Left forelimb (tissue), 1 donor: ENCODE measurements at places on chromosomes 5 and 9.
A peak's percentile ranks its signal among the peaks of the same experiment; 100 is the strongest.

- no peak for DNase-seq
Measured at GRCh38 chr9:88783711-88784083, 207.6 kb upstream of the S1PR3 start.

DNA sequence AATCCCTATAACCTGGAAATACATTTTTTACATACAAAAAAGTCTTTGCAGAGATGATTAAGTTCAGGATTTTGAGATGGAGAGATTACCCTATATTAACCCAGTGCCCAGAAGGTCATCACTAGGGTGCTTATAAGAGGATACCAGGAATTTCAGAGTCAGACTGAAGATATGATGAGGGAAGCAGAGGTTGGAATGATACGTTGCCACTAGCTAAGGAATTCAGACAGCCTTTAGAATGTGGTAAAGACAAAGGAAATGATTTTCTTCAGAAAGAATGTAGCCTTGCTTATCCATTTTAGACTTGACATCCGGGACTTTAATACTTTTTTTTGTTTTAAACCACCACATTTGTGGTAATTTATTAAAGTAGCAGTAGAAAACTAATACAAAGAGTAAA lies 2176.8 kb upstream of the C9orf72 start:
- no peak for DNase-seq

DNA sequence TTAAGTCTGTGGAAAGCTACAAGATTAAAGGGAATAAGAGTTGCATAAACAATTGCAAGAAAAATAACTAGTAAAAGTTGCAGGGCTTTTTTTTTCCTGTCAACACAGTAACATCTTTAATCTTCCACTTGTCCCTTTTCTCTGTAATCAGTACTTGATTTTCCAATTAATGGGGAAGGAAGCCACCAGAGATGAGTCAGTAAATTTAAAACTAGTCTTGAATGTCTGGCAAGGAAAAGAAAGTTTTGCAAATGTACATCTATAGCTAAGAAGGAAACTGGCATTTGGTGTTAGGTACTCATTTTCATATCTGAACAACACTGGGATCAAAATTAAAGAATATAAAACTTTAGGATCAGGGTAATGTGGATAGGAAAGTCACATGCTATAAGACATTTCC lies 17.1 kb downstream of the DAP start:
- DNase-seq: no peak

DNA sequence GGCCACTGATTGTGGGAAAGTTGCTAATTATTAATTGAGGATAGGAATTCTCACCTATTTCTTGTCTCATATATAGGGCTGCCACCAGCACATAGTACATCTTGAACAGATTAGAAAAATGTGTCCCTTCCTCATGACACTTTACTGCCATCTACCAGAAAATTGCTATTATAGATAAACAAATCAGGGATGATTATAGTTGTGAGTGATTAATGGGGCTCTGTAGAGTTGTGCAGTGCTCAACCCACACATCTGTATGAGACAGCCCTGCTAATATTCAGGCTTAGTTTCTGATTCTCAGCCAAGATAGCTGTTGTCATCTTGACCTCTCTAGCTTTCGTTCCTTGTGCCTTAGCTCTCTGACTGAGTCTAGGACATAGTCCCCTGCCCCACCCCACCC lies 373.3 kb downstream of the TLE4 start:
- no peak for DNase-seq

GRCh38 chr5:1214936-1215220 lies 10.3 kb upstream of the SLC6A18 start:
- DNase-seq: no peak

DNA sequence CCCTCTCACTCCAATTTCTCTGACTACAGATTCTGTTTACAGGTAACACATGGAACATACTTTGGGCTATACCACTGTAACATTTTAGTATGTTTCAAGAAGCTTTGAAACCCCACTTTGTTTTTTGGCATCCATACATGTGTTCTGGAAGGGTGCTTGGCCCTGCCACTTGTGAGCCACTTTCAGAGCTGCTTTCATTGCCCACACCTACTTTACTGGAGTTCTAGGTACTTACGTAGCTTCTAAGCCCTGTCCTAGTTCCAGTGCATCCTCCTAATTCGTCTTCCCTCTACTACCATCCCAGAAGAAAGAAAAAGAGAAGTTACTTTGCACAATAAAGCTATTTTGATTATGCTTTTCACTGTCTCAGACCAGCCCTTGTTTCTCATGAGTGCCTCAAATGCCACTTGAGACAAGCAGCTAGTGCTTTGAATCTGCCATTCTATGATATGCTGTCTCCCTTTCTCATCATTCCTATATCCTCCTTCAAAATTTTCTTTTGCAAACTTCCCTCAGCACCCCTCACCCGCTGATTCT lies 26.5 kb upstream of the C5orf47 start:
- no peak for DNase-seq

GRCh38 chr9:95273369-95274022 lies 44.0 kb downstream of the FANCC start:
- DNase-seq: no peak

- DNase-seq: peak; percentile 23
Measured at GRCh38 chr9:98491828-98492227, 216.9 kb downstream of the GABBR2 start.

DNA sequence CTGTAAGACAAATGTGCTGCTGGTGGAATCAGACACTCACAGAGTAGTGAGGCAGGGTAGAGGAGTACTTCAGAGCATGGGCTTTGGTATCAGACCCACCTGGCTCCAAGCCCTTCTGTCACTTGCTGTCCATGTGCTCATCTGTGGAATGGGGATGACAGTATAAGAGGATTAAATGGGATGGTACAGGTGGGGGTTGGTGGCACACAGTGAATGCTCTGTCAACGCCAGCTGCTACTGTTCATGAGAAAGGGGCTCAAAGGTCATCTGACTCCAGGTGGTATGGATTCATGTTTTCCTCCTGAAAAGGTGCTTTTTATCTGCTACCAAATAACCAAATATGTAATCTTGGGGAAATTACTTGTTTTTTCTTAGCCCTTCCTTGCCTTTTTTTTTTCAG lies 23.0 kb upstream of the PPARGC1B start:
- peak; percentile 15 for DNase-seq

DNA sequence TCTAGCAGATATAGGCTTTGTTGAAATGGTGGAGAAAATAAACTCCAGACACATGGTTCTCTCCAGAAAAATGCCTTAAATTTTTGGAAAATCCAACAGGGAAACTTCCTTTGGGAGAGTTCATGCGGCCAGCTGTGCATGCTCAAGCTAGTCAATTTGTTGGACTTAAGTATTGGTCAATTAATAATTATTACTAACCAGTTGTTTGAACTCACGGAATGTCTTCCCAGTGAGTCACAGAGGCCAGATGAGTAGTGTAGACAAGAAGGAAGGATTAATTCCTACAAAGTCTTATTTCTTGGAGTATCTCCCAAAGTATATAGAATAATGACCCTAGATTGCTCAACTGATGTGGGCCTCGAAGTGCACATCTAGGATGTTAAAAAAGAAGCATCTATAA lies 103.6 kb downstream of the MACIR start:
- no peak for DNase-seq

DNA sequence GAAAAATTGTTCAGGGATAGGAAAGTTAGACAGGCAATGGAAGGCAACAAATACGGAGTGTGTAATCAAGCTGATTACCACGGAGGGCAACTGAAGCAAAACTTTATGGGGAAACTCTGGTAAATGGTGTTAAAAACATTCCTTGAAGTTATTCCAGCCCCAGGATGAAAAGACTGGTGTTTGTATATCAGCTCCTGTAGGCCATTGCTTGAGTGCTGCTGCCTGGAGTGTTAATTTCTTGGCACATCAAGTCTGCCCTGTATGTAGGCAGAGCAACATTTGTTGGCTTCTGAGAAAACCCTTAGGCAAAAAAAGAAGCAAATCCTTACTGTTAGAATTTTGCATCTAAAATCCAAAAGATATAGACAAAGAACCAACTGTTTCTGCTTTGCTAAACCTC lies 686.5 kb upstream of the ACO1 start:
- no peak for DNase-seq

DNA sequence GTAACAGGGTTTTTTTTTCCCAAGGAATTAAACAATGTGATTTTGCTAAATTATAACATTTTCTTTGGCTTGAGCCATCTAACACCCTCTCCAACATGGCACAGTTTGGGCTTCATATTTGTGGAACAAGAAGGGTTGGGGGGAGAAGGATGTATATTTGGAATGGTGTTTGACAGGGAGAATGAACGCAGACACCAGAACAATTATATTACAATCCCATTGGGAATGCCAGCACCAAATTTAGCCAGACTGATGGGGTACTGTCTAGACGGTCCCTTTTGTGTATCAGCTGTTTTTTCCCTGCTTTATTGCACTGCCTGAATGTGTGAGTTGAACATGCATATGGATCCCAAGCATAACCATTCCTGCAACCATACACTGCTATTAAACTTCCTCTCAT lies 130.9 kb upstream of the TMEM161B start:
- no peak for DNase-seq

- DNase-seq: no peak
Measured at GRCh38 chr9:125965477-125965876, 218.3 kb downstream of the PBX3 start.

GRCh38 chr9:73597771-73598170 lies 446.1 kb downstream of the ANXA1 start:
- no peak for DNase-seq

GRCh38 chr9:83701769-83702168 lies 6.0 kb downstream of the UBQLN1 start:
- DNase-seq: no peak

GRCh38 chr9:78158286-78158685 lies 77.6 kb upstream of the CEP78 start:
- DNase-seq: no peak

- DNase-seq: no peak
Measured at GRCh38 chr5:141192110-141192725, at the start of gene PCDHB10. Gene PCDHB10, plus strand, starts transcription at chr5:141192353. Its CDS starts 200 bp downstream, at chr5:141192553.

DNA sequence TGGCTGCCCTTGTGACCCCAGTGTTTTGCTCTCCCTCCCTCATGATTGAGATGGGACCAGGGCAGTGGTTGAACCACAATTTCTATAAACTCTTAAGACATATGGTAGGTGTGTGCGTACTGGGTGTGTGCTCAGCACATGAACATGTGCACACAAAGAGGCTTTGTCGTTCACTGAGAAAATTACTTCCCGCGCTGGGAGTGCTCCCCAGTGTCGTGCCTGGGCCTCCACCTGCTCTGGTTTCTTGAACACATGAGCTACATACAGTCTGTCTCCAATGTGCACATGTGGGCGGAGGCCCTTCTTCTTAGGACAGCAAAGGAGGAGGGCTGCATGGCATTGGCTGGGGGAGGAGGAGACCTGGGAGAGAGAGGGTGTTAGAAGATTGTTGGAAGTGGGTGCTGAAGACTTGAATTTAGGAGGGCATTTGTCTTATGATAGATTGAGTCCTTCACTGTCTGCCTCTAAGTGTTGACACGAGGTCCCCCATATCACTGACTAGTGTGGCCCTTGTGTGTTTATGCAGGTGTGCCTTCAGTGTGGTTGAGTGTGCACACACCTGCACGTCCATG lies 170.0 kb downstream of the CACNA1B start:
- DNase-seq: no peak

- no peak for DNase-seq
Measured at GRCh38 chr5:139708877-139709581, 60.9 kb downstream of the CXXC5 start.

- DNase-seq: no peak
Measured at GRCh38 chr9:127313042-127313560, 48.5 kb downstream of the GARNL3 start.

- no peak for DNase-seq
Measured at GRCh38 chr9:98519641-98520040, 189.1 kb downstream of the GABBR2 start.

GRCh38 chr5:16936989-16937438 lies 926 bp upstream of the MYO10 start:
- no peak for DNase-seq

DNA sequence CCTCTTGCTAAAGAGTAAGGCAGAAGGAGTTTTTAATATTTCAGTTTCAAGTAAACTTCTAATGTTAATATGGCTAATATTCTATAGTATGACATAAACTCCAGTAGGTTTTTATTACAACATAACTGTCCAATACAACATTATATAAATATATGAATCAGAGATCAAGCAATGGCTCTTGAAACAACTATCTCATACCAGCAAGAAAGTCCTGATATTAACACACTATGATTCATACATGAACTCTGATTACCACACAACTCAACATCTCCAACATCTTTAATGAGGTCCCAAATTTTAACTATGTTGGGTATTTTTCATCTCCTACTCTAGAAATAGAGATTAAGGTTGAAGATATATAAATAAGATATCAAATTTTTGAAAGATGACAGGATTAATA lies 878.3 kb downstream of the TLE1 start:
- DNase-seq: no peak

DNA sequence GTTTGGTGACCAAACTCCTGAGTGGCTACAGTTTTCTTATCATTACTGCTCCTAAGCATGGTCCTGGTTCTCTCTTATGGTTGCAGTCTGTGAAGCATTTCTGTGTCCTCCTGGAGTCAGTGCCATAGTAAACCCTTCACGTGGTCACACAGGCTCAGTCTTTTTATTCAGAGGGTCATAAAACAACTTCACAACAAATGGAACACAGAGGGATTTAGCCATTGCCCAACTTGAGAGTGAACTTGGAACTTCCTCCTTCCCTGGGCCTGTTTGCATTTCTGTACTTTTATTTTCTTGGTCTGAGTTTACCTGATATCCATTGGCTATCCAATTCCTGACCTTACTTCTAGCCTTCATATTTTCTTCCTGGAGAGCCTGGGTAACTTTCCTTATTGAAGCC lies 144.9 kb downstream of the CCDC192 start:
- no peak for DNase-seq

- DNase-seq: no peak
Measured at GRCh38 chr5:112316006-112316405, 103.1 kb downstream of the EPB41L4A start.

- DNase-seq: no peak
Measured at GRCh38 chr5:103598997-103599566, 36.5 kb upstream of the NUDT12 start.

- no peak for DNase-seq
Measured at GRCh38 chr5:177302354-177303110, 987 bp downstream of the RAB24 start.

DNA sequence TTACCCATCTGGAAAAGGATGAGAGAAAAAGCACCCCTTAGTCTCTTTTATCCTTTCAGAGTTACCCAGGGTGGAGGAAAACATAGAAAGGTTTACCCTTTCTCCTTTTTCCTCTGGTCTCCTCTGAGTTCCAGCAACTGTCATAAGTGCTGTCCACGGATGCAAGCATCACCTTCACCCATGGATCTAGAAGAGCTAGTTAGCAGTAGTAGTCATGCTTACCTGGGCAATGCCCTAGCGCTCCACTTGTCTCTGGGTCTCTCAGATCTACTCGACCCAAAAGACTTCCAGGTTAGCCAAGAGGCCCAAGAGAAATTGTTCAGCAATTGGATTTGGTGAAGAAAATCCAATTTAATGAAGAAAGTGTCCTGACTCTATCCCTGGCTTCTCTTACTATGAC lies 656.2 kb upstream of the PTPRD start:
- no peak for DNase-seq

GRCh38 chr5:88401686-88402085 lies 133.0 kb upstream of the TMEM161B start:
- no peak for DNase-seq

- no peak for DNase-seq
Measured at GRCh38 chr9:110327716-110328115, 9.9 kb downstream of the TXNDC8 start.
